ENCODE measurements at places on chromosomes 6 and 20.

- DNase-seq = no peak
Measured at GRCh38 chr20:8901237-8902025, 167.5 kb upstream of the PLCB4 start.

GRCh38 chr6:52102405-52102804, 15.0 kb upstream of the PKHD1 start:
- DNase-seq = no peak

- DNase-seq = no peak
Measured at GRCh38 chr6:64914124-64914523, 792.9 kb downstream of the EYS start.

DNA sequence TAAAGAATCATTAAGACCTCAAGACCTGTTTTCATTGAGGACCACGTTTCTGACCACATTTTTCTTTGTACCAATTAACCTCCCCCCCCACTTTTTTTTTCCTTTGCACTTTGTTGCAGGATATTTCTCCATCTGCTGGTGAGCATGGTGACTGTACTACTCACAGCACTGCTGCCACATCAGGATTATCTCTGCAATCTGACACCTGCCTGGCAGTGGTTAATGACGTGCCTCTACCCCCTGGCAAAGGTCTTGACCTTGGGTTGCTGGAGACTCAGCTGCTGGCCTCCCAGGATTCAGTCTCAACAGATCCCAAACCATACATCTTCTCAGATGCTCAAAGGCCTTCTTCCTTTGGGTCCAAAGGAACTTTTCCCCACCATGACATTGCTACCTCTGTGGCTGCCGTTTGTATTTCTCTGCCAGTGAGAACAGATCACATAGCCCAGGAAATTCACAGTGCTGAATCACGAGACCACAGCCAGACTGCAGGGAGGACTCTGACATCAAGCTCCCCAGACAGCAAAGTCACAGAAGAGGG, 46.6 kb upstream of the EDN3 start:
- no peak for DNase-seq

GRCh38 chr6:142013287-142013686, 119.4 kb upstream of the GJE1 start:
- no peak for DNase-seq

GRCh38 chr20:56285496-56285895, 37.0 kb downstream of the MC3R start:
- no peak for DNase-seq

- DNase-seq = no peak
Measured at GRCh38 chr20:15776770-15777466, 796.3 kb downstream of the KIF16B start.

- no peak for DNase-seq
Measured at GRCh38 chr20:21262812-21263211, 40.3 kb upstream of the XRN2 start.

GRCh38 chr6:71502956-71503355, 214.3 kb downstream of the OGFRL1 start:
- no peak for DNase-seq

DNA sequence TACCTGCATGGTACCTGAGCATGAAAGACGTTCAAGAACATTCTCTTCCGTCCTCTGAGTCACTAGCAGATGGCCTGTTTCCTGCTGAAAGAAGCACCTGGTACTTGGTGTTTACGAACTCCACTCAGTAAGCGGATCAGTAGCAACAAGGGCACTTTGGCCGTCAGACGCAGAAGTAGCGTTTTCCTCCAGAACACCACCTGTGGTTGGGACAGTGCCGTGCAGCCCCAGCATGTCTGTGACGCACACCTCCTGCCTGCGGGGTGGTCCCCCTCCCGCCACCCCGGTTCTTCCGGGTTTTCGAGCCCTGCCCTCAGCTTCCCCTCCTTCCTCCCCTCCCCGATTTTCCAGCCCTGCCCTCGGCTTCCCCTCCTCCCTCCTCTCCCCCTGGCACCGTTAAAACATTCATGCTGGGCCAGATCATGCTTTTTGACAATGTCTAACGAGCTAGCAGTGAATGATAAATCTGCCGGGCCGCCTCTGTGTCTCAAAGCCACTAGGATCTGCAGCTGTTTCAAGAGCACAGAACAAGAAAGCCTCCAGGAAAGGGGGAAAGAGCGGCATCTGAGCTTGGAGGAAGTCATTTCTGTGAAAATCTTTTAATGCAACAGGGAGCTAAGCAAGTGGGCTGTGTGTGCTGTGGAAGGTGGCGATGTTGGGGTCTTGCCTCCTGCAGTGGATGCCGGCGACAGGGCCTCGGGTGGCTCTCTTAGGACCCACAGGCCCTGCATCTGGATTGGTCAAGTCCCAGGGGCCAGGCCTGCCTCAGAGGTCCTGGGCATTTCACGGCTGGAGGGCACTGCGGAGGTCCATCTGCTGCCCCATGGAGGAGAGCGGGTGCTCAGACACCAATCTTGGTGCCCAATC, 207.9 kb downstream of the ERMARD start:
- peak; percentile 71 for DNase-seq

- DNase-seq = no peak
Measured at GRCh38 chr20:62606551-62607201, 35.6 kb upstream of the SLCO4A1 start.

GRCh38 chr20:63085151-63085861, 78.5 kb upstream of the BHLHE23 start:
- DNase-seq = no peak

DNA sequence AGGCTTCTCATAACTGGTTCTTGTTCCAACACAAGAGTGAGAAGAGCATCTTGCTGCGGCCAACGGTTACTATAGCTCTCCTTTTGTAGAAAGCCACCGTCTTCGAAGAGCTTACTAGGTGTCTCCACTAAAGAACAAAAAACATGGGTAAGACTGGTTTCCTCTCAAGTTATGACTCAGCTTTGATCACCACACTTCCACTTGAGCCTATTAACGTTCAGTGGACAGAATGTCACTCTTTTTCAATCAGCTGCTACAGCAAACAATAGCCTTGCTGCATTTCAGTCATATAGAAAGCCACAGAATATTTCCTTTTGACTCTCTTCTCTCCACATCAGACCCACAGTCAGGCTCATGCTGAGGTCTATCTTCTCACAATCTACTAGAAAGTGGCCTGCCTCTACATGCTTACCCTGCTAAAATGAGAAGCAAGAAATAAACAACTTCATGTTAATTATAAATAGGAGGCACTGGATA, 243.5 kb upstream of the PREP start:
- no peak for DNase-seq

DNA sequence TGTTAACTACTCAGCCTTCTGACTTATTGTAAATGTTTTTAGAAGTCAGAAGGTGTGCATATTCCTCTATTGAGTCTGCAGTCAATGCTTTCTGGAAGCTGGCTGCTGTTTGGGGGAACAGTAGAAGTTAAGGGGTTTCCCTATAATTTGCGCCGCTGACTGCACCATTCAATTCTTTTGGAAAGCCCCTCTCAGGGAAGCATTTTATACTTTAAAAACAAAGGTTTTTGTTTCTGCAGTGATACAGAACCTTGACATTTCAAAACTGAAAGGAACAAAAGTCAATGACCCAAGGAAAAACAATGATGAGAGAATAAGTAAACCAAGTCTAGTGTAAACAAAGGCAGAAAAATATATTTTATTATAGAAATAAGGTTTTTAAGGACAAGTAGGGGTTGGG, 120.8 kb upstream of the TNFAIP3 start:
- DNase-seq = no peak

GRCh38 chr6:151494936-151495320, 1.1 kb downstream of the CCDC170 start:
- no peak for DNase-seq

DNA sequence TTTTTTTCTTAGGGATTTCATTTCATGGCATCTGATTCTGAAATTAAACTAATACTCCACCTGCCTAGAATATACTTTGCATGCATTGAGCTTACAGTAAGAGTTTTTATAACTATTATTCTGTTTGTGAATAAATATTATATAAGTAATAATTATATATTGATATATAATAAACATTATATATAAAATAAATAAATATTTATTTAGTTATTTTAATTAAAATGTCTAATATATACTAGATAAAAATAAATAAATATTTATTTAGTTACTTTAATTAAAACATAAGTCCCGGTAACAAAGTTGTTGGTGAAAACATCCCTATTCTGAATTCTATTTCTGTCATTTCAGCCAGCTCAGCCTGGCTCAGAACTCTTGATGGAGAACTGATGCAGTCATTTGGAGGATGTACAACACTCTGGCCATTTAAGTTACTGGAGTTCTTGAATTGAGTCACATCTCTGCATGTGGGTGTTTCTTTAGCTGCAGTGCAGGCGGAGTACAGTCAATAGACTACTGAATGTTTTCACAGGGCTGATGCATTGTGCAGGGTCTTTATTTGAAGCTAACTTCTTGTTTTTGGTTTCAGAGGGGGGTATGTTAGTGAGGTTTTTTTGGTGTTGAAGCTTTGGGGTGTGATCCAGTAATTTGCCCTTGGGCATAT, 508.9 kb upstream of the ADGRB3 start:
- DNase-seq = no peak

GRCh38 chr20:47295129-47295813, 61.2 kb downstream of the ZMYND8 start:
- DNase-seq = no peak

GRCh38 chr6:128516514-128516898, 3.9 kb downstream of the PTPRK start:
- DNase-seq = no peak

All from NCI-H510A (cell line).